Left ventricle myocardium inferior (tissue), 1 donor: ENCODE measurements at places on chromosomes 2 and 18.

- DNase-seq, result no peak
These were observed 107.4 kb downstream of the CLIP4 start for GRCh38 chr2:29222381-29223179.

GRCh38 chr2:158115202-158115767 is 13.6 kb downstream of the UPP2 start:
- DNase-seq, result no peak

- no peak for DNase-seq
These were observed 164.9 kb downstream of the ARL4C start for GRCh38 chr2:234331966-234332365.

DNA sequence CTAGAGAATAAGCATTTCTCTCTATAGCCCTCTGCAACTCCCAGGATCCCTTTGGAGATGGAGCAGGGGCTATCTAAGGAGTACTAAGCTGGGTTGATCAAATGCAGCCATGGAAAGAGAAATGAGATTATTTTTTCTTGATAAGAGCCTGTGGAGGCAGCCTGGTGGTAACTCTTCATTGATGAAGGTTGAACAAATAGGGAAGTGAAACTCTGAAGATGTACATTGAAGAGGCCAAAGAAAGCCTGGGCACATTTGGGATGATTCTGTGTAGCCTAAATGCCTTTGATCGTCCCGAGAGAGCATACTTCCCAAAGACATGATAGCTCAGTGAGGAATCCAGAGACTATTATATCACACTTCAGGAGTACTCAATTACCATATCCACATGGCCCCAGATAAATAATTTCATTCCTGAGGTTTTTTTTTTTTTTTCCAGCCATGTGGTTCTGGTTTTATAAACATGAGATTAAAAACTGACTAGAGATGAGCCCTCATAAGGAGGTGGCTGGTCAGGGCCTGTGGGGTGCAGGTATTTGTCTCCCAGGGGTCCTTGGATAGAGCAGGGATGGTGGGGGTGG is 192.5 kb downstream of the TPGS2 start:
- no peak for DNase-seq

- peak; percentile 64 for DNase-seq
These were observed 819.6 kb upstream of the FSHR start for GRCh38 chr2:49973917-49974368.

DNA sequence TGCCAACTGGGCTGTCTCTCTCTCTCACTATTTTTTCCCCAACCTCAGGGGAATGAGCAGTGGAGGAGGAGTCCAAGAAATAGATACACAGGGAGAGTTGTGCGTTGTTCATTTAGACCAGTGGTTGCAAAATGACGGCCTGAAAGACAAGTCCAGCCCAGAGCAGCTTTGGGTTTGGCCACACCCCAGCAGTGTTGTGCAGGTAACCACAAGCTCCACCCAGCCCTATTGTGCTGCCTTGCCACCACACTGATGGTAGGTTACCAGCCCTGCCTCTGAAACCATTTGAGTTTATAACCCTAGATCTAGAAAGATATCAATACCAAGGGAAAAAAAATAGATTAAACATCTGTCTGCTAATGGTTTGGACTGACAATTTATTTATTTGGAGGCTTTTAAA is 144.3 kb downstream of the CMPK2 start:
- no peak for DNase-seq

DNA sequence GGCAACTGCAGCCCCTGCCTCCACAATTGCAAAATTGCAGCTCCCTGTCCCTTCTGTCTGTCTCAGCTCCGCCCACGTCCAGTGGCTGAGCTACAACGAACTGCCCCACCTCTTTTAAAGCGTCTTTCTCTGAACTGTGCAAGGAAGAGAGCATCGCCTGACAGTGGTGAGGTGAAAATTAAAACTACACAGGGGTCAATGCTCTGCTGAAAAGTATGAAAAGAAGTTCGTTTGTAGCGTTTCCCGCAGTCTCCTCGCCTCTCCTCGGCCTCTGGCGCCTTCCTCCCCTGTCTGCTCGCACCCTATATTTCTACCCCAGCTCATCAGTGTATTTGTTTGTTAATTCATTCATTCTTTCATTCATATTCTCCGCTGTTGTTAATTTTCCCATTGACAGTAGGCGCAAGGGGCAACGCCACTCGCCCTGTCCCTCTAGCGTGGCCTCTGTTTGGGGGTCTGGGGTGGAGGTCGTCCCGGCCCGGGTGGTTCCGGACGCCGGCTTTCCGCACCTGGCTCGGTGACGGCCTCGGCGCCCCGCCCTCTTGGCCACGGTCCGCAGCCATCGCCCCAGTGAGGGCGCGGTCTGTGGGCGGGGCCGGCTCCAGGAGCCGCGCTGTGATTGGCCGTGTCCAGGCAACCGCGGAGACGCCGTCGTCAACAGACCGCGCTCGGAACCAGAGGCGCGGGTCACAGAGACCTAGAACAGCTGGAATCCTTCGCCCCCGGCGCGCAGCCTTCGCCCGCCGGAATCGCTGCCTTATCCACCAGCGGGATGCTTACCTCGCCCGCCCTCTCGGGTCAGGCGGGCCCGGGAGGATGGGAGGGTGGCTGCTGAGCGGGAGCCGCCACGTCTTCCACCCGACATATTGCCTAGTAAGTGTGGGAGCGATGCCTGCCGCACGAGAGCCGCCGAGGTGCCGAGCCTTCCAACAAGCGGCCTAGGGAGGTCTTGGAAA is at the start of gene VWA3B:
Gene VWA3B, plus strand, starts transcription at position 677 of the 956 bp plus-strand sequence. CDS start 5,926 bp downstream, outside the sequence.
- DNase-seq, result peak; percentile 70

- no peak for DNase-seq
These were observed 56.7 kb upstream of the EPB41L3 start for GRCh38 chr18:5600378-5601071.

- no peak for DNase-seq
These were observed 42.8 kb downstream of the ESCO1 start for GRCh38 chr18:21557607-21558253.

- DNase-seq, result no peak
These were observed 3.6 kb upstream of the LPIN1 start for GRCh38 chr2:11742702-11743357.

DNA sequence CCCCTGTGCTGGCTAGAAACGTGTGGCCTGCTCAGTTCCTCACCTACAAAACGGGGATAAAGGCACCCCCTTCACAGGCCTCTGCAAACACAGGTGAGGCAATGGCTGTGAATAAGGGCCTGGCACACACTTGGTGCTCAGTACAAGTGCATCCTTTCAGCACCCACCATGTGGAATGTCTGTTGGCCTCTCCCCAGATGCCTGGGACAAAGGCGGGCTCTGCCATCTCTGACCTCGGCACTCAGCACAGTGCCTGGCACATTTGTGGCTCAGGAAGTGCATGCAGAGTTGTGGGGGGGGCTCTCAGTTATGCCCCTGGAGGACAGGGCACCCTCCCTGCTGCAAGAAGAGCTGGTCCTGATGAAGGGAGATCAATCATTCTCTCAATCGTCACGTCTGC is 224.6 kb upstream of the RAB6C start:
- no peak for DNase-seq

GRCh38 chr18:23302511-23302850 is 150.6 kb upstream of the RIOK3 start:
- no peak for DNase-seq

- no peak for DNase-seq
These were observed 1024.2 kb upstream of the ACVR2A start for GRCh38 chr2:146820672-146821071.

DNA sequence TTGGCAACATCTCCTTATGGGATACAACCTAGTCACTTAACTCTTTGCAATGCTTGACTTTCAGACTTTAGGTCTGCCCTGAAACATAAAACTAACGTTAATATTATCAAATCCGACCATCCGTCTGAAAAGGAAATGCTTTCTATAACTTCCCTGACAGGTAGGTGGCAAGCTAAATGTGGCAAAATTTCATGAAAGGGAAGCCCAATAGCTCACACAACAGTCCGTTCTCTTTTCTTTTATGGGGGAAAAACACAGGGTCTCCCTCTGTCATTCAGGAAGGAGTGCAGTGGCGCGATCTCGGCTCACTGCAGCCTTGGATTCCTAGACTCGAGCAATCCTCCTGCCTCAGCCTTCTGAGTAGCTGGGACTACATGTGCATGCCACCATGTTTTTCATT is 52.9 kb downstream of the SFT2D3 start:
- DNase-seq, result no peak

DNA sequence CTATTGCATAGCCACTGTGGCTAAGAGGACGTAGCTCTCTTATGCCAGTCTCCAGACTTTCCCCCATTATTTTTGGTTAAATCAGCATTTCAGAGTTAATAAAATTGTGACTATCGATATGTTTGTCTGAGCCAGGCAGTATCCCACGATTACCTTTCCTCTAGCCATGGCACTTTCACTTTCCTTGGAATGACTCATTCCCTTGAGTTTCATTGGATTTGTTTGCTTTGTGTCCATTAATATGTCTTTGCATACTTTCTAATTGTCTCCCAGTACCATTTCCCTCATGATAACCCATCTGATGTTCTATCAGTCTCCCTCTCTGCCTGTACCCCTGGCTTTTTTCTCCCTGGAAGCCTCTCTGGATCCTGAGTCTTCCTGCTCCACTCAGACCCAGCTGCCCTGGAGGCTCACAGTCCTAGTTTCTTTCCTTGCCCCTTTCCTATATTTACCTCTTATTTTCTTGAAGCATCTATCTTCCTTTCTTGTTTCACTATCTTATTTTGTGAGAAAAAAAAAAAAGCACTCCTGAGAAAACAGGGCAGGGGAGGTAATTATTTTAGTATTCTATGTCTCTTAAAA is 126.1 kb downstream of the MTX2 start:
- no peak for DNase-seq
